Activated CD8-positive, alpha-beta T cell treated with anti-CD3 and anti-CD28 coated beads, Interleukin-2, amount 10 ng/mL, durations not matched to agents 7 days and 5 days (primary cell): ENCODE measurements at places on chromosomes 16 and 17.
A peak's percentile ranks its signal among the peaks of the same experiment; 100 is the strongest.

GRCh38 chr17:40355123-40355803 is 9.3 kb downstream of the GJD3 start:
- peak; percentile 79 for DNase-seq

DNA sequence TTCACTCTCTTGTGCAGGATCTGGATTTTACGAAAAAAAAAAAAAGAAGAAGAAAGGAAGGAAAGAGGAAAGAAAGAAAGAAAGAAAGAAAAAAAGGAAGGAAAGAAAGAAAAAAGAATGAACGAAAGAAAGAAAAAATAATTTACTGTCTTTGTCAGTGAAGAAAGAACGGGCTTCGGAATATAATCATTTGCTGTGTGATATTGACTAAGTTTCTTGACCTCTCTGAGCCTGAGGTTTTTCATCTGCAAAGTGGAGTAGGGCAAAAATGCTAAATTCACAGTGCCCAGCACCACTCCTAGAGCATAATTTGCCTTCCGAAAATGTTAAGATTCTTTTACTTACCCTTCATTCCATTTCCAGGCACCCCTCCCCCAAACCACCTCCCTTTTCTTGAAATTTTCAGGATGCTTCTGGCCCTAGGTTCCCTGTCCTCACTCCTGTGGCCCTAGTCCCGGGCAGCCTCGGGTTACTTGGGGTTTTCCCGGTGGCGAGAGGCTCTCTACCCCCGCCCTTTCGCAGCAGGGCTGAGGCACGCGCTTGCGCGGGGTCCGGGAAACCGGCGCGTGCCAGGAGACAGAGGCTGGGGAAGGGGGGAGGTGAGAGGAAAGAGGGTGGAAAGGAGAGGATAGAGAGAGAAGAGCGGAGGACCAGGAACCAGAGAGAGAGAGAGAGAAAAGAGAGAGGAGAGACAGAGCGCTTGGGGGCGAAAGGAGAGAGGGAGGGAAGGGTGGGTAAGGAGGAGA is at the start of gene CNTNAP1:
CNTNAP1 (plus strand) TSS at position 556 of the 746 bp plus-strand sequence. CDS start 299 bp downstream, outside the sequence.
- no peak for DNase-seq

DNA sequence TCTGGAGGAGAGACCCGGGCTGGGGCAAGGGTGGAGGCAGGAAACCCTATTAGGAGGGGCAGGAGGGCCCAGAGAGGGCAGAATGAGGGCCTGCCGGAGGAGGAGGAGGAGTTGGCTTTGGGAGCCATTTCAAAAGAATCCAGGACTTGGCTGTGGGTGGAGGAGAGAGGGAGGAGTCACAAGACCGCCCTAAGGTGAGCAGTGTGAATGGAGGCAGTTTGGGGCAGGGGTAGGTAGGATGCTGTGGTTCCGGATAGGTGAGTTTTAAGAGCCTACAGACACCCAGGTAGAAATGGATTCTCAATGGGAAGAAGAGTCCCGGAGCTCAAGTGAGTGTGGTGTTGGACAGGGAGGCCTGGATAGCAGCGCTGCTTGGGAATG is 80.3 kb downstream of the ARHGAP23 start:
- DNase-seq = no peak

DNA sequence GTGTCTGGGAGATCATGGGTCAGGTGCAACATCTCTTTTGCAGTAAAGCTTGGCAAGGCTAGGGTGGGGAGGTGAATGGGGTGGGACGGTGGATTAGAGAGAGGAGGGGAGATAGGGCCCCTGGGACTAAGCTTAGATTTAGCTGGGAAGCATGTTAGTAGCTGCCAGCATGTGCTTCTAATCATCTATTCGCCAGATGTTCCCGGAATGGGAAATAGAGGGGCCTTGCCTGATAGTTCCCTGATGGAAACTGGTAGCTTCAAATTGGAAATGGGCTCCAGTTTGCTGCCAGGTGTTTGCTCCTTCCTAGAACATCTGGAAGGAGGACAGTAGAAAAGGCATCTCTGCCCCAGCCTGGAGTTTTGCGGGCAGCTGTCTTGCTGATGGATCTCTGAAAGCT is 176.1 kb downstream of the CCDC182 start:
- no peak for DNase-seq
